Activated CD4-positive, alpha-beta T cell treated with anti-CD3 and anti-CD28 coated beads, Interleukin-2, amount 50 U/mL, for 48 hours (primary cell): ENCODE measurements at places on chromosomes 2 and 18.

GRCh38 chr2:102975996-102976975 is 214.5 kb downstream of the TMEM182 start:
- no peak for DNase-seq

DNA sequence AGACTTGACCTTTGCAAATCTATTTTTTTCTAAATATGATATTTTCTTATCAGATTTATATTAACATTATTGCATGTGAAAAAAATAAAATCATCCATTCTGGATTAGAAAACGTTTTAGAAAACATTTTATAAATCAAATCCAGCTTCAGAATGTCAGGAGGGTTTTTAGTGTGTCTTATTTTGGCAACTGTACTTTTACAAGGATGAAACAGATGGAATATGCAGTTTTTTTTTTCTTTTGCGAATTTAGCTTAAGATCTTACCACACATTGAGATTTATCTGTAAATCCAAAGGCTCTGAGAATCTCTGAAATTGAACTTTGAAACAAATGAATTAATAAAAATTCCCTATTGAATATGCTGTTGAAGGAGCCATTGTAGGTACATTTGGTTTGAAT is 36.7 kb downstream of the FAM171B start:
- no peak for DNase-seq

GRCh38 chr2:238581126-238581525 is 154.4 kb downstream of the ASB1 start:
- DNase-seq = no peak

GRCh38 chr2:74530239-74531187 is 780 bp downstream of the HTRA2 start:
- peak; percentile 68 for DNase-seq

GRCh38 chr2:19611491-19612332 is 253.3 kb upstream of the OSR1 start:
- DNase-seq = no peak

GRCh38 chr2:85420536-85421259 is 2.2 kb downstream of the SH2D6 start:
- peak; percentile 97 for DNase-seq

DNA sequence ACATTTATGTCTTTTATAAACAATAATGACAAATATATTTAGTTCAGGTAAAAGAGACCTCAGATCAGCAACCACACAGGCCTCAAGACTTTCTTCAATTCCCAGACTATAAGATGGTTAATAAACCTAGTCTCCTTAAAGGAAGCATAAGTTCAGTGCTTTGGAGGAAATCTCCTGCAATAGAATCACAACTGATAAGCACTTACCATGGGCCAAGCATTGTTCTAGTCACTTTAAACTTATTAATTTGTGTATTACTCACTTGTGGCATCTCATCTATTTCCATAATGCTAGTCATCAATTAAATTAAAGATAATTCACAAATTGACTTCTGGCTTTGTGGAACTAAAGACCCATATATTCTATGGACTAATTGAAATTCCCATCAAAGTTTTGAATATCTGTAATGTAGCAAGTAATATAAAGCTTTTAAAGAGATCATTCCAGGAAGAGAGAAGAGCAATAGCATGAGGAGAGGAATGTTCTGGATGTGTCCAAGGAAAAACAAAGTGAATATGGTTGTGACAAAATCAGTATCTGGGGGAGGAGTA is 42.2 kb downstream of the COL3A1 start:
- no peak for DNase-seq

- DNase-seq = no peak
These were observed 37.9 kb upstream of the ASB1 start for GRCh38 chr2:238388794-238389193.

GRCh38 chr2:10369269-10370255 is 66.9 kb downstream of the HPCAL1 start:
- no peak for DNase-seq

GRCh38 chr2:162782138-162782537 is 56.4 kb downstream of the KCNH7 start:
- DNase-seq = no peak

GRCh38 chr2:121241466-121241865 is 43.5 kb downstream of the TFCP2L1 start:
- no peak for DNase-seq

DNA sequence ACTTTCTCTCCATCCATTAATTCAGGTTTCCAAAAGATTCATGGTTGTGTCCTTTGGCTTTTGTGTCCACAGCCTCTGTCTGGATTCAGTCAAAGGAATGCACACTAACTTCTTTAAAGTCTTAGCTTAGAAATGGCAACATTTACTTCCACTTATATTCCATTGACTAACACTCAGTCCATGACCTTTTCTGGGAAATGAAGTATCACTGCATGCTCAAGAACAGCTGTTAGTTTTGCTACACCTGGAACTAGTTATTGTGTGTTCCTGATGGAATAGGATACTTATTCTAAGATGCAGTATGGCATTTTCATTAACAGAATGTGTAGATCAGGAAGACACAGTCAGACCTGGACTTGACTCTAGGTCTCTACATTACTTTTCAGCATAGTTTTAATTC is 88.8 kb downstream of the KYNU start:
- no peak for DNase-seq

DNA sequence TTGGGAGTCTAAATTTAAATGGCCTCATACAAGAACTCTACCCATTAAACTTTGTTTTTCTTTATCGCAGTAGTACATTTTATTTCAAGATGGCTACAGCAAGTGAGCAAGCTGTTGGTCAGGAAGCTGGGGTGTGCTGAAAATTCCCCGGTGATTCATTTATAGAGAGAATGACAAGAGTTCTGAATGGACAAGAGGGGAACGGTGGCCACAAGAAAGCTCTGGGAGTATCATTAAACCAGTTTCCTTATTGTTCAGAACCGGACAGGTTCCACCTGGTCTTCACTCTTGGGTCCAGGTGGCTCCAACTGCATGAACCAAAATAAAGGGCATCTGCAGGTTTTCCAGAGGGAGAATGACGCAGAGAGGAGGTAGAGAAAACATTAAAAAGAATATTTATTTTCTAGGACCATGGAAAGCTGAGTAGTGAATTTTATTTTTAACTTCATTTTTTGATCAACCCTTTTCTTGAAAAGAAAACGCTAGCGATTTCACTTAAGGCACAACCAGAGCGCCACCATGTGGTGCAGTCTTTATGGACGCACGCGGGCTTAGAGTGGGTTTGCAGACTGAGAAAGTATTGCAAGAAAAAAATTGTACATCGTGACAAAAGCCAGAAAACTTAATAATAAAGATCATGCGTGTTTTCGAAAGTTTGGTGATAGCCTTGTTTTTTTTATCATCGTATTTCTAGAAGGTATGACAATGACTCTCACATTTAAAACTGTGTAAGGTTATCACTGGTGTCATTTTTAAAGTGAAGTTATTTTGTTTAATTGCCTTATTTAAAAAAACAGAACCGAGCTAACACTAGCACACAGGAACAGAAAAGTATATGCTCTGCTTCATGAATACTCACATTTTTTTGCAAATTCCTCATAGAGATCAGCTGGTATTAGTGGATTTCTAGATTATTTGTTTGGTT is 97.9 kb upstream of the NOL4 start:
- peak; percentile 8 for DNase-seq

DNA sequence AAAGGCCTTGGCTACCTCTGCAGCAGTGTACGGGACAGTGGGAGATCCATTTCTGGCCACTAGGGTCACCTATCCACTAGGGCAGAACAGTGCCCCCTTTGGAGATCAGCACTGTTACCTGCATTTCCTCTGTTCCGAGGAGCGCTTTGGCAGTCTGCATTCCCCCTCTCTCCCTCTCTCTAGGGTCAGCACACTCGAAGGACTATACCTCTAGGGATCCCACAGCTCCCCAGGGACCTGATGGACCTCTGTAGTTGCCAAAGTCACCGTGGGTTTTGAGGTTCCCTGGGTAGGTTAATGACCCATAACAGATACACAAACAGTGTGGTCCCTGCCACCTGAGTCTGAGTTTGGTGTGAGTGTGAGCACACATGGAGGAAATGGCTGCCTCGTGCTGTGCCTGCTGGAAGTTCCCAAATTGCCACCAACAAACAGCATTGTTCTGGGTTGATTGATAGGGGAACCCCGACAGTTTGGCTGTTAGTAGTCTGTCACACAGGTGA is 99.8 kb upstream of the VWC2L start:
- DNase-seq = no peak

DNA sequence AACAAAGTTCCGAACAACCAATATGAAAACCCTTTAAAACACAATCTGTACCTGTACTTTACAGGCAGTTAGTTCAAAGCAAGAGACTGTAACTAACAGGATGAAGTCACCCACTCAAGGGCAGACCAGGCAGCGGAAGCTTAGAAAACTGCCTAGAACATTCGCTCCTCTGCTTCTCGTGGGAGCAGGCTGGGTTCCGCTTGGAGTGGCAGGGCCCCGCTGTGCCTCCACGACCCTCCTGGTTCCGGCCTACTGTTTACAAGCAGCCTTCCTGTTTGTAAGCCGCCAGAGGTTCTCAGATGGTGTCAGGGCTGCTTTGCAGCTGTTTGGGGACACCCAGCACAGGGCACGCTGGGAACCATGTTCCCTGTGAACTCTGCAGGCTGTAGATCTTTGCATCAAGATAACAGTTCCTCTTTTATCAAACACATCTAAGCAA is 31.3 kb downstream of the CIB4 start:
- DNase-seq = no peak

GRCh38 chr2:239232195-239232578 is 168.6 kb downstream of the HDAC4 start:
- no peak for DNase-seq

DNA sequence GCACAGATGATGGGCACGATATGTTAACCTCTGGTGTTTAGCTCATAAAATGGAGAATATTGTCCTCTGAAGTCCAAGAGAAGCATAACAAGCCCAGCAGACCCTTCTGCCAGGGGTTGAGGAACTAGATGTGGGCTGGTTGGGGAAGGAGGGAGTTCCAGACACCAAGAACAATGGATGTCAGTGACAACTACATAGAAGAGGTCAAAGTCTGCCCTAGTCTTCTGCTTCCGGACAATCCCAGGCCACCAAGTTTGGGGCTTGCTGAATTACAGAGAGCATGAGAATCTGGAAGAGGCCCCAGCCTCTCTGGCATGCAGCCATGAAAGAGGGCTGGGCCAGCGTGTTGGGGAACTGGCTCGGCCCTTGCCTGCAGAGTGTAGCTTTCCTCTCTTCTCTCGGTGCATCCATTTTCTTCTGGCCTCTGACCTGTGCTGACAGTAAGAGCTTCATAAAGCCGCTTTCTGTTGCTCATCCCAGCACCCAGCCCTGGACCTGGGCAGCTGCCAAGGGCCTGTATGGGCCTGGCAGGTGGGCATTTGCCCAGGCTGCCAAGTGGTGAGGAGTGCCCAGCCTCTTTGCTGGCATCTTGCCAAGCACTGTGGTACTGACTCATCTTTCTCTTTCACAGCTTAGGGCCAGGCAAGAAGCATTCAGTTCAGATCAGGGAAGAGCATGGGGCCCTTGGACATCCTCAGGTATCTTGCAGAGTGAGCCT is 14.6 kb upstream of the LAPTM4A start:
- peak; percentile 21 for DNase-seq

DNA sequence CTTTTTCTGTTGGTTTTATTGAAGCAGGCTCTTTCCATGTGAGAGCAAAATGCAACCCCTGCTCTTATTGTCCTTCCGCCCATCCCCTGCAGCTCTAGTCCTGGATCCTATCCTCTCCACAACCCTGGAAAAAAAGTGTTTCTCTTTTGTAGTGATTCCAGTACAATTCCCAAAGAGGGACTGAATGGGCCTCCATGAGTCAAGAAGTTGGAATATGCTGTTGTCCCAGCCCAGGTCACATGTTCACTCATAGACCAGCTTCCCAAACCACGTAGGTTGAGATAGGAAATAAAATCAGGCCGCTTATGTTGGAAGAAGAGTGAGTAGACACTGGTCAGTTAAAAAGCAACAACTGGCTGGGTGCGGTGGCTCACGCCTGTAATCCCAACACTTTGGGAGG is 39.4 kb downstream of the CPO start:
- DNase-seq = no peak

GRCh38 chr18:27022477-27022876 is 157.0 kb upstream of the AQP4 start:
- no peak for DNase-seq

- DNase-seq = peak; percentile 38
These were observed 21.9 kb upstream of the USP14 start for GRCh38 chr18:136433-136832.

DNA sequence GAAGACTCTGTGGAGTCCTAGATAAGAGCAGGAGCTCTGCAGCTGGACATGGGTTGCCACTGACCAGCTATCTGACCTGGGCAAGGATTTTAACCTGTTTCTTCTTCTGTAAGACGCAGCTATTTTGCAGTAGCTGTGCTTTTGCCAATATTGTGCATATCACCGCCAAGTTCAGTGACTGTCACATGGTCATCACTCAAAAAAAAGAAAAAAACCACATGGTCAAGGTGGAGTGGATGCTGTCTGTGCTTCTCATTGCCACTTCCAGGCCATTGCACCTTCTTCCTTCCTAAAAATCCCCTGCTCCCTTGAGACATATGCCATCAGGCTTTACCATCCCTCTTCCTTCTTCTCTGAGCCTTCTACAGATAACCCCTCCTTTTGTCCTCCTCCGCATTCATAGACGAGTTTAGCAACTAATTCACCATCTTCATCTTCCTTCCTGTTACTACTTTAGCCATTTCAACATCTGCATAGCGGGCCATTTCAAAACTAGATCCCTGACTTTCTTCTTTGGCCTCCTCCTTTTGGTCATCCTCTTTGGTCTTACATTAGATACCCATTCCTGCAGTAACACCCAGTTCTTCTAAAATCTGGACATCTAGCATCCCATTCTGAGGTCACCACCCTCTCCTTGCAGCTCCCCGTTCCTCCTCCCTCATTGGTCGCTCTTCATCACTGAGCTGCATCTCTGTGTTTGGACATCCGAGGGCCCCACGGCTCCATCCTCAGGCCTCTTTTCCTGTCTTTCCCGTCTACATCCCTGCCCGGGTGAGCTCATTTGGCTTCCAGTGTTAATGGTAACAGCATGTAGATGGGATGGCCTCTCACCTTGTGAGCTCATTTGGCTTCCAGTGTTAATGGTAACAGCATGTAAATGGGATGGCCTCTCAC is 17.8 kb downstream of the RNF144A start:
- DNase-seq = no peak

DNA sequence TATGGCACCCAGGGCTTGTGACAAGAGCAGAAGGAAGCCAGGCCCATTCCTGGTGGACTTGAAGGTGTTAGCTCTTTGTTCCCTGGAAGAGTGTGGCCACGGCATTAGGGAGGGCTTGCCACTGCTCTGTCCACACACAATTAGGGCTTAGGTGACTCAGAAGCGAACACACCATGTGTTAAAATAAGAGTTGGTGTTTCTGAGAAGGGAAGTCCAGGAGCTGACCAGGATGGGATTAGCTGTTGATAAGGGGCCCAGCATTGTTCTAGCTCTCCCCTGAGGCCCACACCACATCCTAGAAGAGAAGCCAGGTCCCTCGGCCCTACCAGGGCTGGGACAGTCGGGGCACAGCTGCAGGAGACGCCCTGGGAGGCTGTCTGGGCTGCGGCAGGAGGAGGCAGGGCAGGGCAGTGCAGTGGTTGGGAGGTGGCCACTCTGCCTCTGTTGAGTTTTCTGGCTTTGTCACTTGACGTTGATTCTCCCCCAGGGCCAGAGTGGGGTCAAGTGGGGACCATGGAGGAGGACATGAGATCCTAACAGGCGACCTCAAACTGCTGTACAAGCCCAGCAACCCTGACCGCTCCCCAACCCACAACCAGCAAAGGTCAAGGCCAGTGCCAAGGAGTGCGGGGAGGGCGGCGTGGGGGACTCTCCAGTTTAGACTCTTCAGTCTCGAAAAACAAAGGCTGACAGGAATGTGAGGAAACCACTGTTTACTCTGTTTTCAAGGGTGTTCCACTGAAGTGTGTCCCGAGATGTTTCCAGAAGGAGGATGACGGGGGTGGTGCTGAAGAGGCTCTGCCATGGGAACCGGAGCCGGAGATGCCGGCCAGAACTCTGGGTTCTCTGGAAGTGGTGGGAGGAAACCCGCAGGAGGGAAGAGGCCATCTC is 16.8 kb downstream of the GNLY start:
- DNase-seq = no peak
